B cell (primary cell): ENCODE measurements at places on chromosomes 4 and X. TPM values are rescaled to one million over a fixed set of nuclear protein-coding genes. Genes with fewer than 3 reads are reported as not detected.

Gene ZNF157
- 0.99 and 1.1 TPM in 2 replicates for total RNA-seq

Gene APELA
- not detected in 2 replicates for total RNA-seq

Gene SLC4A4
- total RNA-seq, result not detected in 2 replicates

Gene HSFX1
- 2.9 and 4.2 TPM in 2 replicates for total RNA-seq

Gene SPATA4
- not detected in 2 replicates for total RNA-seq

DNA sequence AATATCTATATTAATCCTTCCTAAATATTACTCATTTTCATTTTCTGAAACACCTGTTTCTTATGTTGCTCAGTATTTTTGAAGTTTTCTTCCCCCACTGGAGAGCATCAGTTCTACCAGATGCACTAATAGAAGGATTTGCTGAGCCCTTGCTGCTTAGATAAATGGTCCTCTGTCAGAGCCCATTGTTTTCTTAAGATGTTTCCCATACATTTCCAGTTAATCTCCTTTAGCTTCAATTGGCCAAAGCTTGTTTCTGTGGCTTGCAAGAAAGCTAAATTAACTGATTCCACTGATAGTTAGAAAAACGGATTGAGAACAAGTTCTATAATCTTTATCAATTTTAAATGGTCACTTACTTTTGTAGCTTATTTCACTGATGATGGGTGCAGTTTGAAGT lies 1425.5 kb downstream of the PCDH18 start:
- DNase-seq, result no peak

- DNase-seq, result no peak
These were observed 5.9 kb upstream of the GK2 start for GRCh38 chr4:79413886-79414285.

- peak; percentile 40 for DNase-seq
These were observed 24.5 kb downstream of the TMSB4X start for GRCh38 chrX:12999422-12999821.

GRCh38 chr4:47686294-47686872 lies 151.5 kb downstream of the CORIN start:
- DNase-seq, result peak; percentile 64

DNA sequence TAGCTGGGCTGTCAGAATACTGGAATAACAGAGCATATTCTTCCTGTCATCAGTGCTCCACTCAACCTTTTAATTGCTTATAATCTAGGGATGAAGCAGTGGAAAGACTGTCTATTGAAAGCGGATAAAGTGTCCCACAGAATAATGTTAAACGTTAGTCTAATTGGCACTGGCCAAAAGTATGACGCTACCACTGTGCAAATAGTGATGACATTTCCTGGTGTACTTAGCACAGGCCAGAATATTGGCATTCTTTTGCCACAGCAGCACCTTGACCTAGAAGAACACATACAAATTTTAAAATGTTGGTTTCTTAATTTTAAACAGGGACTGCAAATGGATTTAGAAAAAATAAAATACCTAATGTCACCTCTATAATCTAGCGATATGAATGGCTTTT lies 635.2 kb upstream of the SPANXN1 start:
- DNase-seq, result no peak
